Smooth muscle cell of trachea (primary cell): ENCODE measurements at places on chromosomes 3 and 15. TPM values are rescaled to one million over a fixed set of nuclear protein-coding genes. Genes with fewer than 3 reads are reported as not detected.

TRIM71 gene
- total RNA-seq = not detected in 2 replicates

COL8A1 gene
- total RNA-seq = 45.4 and 72.6 TPM in 2 replicates

ISLR gene
- total RNA-seq = 92.1 and 202 TPM in 2 replicates

FES gene
- total RNA-seq = 38.7 and 63.0 TPM in 2 replicates

ATR gene
- total RNA-seq = 19.4 and 29.4 TPM in 2 replicates

CPNE4 gene
- not detected in 2 replicates for total RNA-seq

ARL8B gene
- total RNA-seq = 70.1 and 83.9 TPM in 2 replicates

CP gene
- total RNA-seq = 0.33 TPM in 1 of 2 replicates, not detected in the other

ITIH1 gene
- not detected in 2 replicates for total RNA-seq

A4GNT gene
- not detected in 2 replicates for total RNA-seq

LIPH gene
- not detected in 2 replicates for total RNA-seq

PAQR5 gene
- 5.8 and 7.9 TPM in 2 replicates for total RNA-seq

LRRC31 gene
- not detected in 2 replicates for total RNA-seq

CLEC3B gene
- total RNA-seq = 12.1 and 32.3 TPM in 2 replicates

CD86 gene
- not detected in 2 replicates for total RNA-seq

TPRG1 gene
- 0.15 and 0.17 TPM in 2 replicates for total RNA-seq

HRG gene
- total RNA-seq = not detected in 2 replicates

IGSF11 gene
- 0.44 TPM in 1 of 2 replicates, not detected in the other for total RNA-seq

ZMYND10 gene
- total RNA-seq = 1.5 and 2.9 TPM in 2 replicates

WWTR1 gene
- total RNA-seq = 33.2 and 39.6 TPM in 2 replicates

SHF gene
- 2.5 and 4.3 TPM in 2 replicates for total RNA-seq

CPEB1 gene
- total RNA-seq = 36.7 and 42.7 TPM in 2 replicates

C3orf49 gene
- total RNA-seq = not detected in 2 replicates

IL16 gene
- total RNA-seq = 2.0 and 6.1 TPM in 2 replicates

GP5 gene
- 0.17 TPM in 1 of 2 replicates, not detected in the other for total RNA-seq

SLC12A1 gene
- not detected in 2 replicates for total RNA-seq

GLDN gene
- total RNA-seq = 35.1 and 127 TPM in 2 replicates

LDHAL6B gene
- total RNA-seq = not detected in 2 replicates

SMCO1 gene
- total RNA-seq = not detected in 2 replicates

SEMA6D gene
- total RNA-seq = 6.6 and 11.5 TPM in 2 replicates

NTRK3 gene
- total RNA-seq = under 0.01 and 0.17 TPM in 2 replicates

PCOLCE2 gene
- 98.7 and 137 TPM in 2 replicates for total RNA-seq

SEMA3F gene
- 7.4 and 7.6 TPM in 2 replicates for total RNA-seq

ARL14 gene
- not detected in 2 replicates for total RNA-seq

ZNF860 gene
- 0.17 and 1.0 TPM in 2 replicates for total RNA-seq
